RCC 7860 (cell line): ENCODE measurements at places on chromosomes 4 and X.
A peak's percentile ranks its signal among the peaks of the same experiment; 100 is the strongest.

DNA sequence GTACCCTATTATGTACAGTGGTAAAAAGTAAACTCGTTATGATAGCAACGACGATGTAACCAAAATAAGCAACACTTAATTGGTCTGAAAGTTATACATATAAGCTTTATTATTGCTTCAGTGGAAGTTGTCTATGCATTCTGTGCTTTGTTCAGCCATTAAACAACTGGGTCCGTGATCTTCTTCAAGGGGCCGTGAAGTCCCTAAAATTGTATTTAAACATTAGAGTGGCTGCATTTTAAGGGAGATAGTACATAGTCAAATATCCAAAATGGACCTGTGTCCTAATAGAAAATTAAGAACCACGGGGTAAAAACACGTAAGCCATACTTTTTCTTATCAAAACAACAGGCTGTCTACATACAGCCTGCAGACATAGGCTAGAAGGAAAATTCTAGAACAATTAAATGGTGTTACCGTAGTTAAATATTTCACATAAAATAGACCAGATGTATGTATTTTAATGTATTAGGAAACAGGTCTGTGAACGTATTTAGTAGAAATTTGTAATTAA lies 2.1 kb downstream of the GUCY1A1 start:
- no peak for DNase-seq

GRCh38 chrX:44174061-44174460 lies 169.4 kb downstream of the EFHC2 start:
- no peak for DNase-seq

GRCh38 chr4:86416081-86416480 lies 56.2 kb upstream of the MAPK10 start:
- no peak for DNase-seq

GRCh38 chr4:28354880-28355656 lies 1494.4 kb downstream of the STIM2 start:
- DNase-seq = no peak

DNA sequence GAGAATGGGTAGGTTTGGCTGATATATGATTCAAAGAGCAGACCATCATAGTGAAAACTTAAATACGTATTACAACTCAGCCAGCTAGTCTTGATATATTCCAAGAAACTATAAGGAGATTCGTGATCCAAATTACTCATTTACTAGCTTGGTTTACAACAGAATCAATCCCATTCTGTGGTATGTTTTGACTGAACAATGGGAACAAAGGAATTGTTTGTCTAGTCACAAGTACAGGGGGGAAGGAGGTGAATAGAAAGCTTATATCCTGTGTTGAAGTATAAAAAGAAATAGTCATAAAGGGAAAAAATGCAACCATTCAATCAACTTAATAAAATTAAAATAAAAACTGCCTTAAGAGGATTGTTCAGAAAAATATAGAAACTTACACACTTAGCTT lies 17.0 kb downstream of the C4orf54 start:
- no peak for DNase-seq

- DNase-seq = no peak
Observed at GRCh38 chr4:38141808-38142500, 181.8 kb downstream of the PTTG2 start.

- no peak for DNase-seq
Observed at GRCh38 chrX:102739657-102740056, 19.1 kb downstream of the GPRASP3 start.

DNA sequence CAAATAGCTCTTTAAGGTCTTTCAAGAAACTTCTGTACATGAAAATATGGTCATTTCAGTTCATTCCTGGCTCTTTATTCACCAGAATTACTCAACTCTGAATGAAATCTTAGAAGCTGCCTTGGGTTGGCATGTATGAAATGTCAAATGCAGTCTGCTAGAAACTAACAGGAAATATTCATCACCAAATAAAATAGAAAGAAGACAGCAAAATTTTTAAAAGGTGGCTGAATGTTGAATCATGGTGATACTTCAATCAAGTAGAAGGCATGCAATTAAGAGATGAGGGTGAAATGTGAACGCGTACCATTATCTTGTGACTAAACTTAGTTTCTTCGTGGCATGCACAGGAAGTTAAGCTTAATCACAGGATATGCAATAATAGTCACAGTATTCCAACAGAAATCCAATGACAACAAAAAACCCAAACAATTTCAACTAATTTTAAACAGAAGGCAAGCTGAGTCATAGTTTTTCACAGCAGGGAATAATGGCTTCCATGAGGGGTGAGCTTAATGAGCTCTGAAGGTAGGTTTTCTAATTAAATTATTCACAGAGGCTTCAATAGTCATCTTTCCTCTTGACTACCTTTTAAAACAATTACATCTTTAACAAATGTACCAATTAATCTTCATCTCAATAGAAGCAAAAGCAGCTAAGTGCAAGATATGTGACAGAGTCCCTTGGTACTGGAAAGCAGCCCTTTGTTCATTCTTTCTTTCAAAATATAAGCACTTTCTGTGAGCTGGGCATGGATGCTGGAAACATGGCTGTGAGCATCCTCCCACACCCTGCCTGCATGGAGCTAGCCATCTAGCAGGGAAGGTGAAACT lies 44.5 kb downstream of the SCFD2 start:
- DNase-seq = peak; percentile 56

DNA sequence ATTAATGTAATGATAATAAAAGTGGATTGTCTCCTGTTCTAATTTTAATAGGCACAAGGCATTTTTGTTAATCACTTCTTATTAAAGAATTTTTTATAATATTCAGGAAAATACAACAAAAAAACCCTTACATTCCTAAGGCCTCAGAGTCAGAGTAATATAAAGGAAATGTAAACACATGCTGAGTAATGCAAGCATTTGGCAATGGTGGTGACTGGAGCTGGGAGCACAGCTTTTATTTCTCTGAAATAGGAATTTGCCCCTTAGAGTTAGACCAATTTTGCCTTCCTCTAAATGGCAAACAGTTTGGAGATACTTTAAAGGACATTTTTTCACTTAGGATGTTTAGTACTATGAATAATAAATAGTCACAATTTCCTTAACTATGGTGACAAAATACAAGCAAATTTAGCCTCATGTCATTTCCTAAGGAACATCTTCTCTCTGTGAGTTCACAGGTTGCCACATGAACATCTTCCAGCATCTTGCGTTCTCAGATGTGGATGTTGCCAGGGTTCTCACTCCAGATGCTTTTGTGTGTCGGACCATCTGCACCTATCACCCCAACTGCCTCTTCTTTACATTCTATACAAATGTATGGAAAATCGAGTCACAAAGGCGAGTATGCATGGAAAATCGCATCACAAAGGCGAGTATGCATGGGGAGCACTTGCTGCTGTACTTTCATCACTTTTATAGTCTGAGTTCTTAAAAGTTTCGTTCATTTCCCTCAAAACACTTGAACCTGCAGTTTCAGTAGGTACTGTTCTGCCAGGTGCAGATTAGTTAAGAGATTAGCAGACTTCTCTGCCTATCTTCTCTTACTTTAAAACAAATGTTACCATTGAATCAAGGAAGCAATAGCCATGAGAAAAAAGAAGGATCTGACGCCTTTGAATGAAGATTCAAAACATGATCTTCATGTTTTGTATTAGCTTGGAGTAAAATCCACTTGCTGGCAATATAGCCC lies 15.9 kb upstream of the F11 start:
- no peak for DNase-seq

- peak; percentile 6 for DNase-seq
Observed at GRCh38 chrX:14095702-14096101, 66.0 kb upstream of the GEMIN8 start.

GRCh38 chr4:95693594-95693993 lies 144.8 kb upstream of the UNC5C start:
- DNase-seq = peak; percentile 11

GRCh38 chrX:72114306-72114705 lies 17.4 kb downstream of the RTL5 start:
- DNase-seq = no peak

GRCh38 chrX:124726881-124727280 lies 380.5 kb downstream of the SH2D1A start:
- no peak for DNase-seq
